Stimulated activated CD4-positive, alpha-beta T cell treated with anti-CD3 and anti-CD28 coated beads, Interleukin-15, amount 100 ng/mL, for 24 hours (primary cell): ENCODE measurements at places on chromosomes 3 and 15.

DNA sequence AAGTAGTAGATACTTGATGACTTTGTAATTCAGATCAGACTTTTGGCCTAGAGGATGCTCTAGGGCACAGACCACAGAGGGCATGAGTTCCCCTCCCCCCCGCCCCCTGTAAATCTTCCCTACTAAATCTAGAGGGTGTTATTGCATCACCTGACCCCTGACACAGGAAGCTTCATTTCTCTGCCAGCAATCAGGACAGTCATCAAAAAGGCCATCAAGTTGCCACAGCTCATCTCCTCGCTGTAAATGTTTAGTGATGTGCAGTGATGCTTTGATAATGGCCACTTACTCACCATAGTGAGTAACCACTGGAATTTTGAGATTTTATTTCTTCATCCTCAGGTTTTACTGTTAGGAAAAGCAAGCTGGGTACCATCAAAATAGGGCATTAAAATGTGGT lies 289.2 kb upstream of the CHRM5 start:
- no peak for DNase-seq

DNA sequence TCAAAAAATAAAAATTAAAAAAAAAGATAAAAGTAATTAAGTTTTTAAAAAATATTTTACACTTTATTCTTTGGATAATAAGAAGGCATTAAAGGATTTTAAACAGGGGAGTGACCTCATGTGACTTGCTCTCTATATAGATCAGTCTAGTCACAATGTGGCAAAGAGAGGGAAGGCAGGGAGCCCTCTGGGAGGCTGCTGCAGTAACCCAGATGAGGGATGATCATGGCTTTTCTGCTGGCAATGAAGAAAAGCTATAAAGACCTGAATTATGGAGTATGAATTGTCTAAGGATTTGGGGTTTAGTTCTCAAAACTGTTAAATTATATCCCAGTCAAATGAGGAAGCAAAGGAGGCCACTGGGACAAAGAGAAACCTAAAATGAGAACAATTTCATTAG lies 58.1 kb downstream of the SUMF1 start:
- DNase-seq, result no peak

DNA sequence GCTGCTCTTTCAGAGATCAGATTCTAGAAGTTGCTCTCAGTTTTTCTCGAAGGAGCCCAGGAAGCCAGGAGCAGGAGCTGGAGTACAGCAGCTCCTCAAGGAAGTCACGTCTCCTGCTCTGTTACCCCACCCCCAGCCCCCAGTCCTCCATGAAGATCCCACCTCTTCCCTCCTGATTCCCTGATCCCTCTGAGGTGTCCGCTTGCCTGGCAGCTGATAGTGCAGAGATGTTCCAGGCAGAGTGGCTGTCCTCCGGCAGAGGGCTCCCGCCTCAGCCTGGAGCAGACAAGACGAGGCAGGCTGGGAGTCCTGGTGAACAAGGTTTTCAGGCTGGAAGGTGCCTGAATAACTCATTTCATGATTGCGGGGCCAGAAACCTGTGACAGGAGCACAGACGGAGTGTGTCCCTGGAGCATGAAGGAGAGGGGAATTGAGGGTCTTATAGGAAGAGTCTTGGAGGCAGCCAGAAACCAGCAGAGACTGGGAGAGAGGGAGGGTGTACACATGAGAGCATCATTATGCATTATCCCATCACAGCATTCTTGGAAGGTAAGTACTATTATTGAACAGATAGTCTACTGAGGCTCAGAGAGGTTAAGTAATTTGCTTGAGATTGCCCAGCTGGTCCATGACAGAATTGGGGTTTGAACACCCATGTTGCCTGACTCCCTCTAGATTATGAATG lies 1.2 kb downstream of the HRH1 start:
- DNase-seq, result peak; percentile 51

DNA sequence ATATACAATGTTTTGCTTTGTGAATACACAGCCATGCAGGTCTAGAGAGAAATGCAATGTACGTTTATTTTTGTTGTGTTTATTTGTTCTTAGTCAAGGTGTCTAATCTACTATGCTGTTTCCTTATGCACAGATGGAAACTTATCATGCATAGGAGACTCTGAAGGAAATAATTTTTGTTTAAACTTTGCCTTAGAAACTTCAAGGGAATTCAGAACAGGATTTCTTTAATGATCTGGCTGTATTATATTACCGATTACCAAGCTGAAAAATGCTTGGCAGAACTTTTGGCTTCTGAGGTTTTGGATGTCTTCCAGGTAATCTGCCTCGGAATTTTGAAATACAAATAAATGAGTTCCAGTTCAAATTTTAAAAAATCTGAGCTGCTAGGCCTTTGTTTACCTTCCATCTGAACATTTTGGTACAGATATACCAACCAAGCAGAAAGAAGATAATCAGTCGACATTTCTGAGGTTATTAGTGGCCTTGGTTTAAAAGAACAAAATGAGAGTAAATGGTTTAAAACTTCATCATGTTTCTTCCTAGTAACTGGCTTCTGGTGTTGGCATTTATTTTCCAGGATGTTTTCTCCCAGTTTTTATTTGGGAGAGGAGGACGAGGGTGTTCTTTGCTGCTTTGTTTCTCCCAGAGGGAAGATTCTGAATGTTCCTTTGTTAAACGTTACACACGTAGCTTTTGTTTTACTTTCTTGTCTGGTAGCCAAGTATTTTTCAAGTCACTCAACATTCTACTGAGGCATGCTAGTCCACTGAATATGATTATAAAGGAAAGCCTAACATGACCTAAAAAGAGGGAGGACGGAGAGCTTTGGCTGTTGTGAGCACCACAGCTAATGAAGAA lies 421.8 kb upstream of the TBL1XR1 start:
- no peak for DNase-seq

GRCh38 chr3:113825090-113825489 lies 13.5 kb upstream of the GRAMD1C start:
- no peak for DNase-seq

GRCh38 chr3:67468511-67468910 lies 185.9 kb downstream of the SUCLG2 start:
- no peak for DNase-seq

GRCh38 chr3:15265655-15266509 lies 59.8 kb downstream of the CAPN7 start:
- DNase-seq, result no peak

DNA sequence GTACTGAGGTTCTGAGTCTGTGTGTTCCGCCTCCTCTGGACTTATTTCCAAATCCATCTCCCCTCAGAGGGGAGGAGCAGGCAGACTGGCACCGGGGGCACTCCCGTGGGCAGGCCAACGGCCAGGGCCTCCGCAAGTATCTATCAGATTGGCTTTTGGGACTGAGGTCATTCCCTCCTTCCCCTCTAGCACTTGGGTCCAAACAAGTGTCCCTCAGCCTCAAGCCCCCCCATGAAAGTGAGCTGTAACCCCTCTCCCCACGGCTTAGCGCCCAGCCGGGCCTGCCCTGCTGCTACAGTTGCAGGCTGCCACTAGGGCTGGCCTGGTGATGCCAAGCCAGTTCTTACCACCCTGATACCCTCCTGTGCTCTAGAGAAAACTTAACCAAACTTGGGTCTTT lies 17.4 kb downstream of the ITGA11 start:
- DNase-seq, result no peak

- no peak for DNase-seq
Observed at GRCh38 chr3:55859305-55859704, 372.2 kb upstream of the WNT5A start.

- DNase-seq, result no peak
Observed at GRCh38 chr3:52440249-52440551, 4.7 kb downstream of the SEMA3G start.

GRCh38 chr15:70103880-70104626 lies 6.3 kb upstream of the TLE3 start:
- DNase-seq, result no peak

DNA sequence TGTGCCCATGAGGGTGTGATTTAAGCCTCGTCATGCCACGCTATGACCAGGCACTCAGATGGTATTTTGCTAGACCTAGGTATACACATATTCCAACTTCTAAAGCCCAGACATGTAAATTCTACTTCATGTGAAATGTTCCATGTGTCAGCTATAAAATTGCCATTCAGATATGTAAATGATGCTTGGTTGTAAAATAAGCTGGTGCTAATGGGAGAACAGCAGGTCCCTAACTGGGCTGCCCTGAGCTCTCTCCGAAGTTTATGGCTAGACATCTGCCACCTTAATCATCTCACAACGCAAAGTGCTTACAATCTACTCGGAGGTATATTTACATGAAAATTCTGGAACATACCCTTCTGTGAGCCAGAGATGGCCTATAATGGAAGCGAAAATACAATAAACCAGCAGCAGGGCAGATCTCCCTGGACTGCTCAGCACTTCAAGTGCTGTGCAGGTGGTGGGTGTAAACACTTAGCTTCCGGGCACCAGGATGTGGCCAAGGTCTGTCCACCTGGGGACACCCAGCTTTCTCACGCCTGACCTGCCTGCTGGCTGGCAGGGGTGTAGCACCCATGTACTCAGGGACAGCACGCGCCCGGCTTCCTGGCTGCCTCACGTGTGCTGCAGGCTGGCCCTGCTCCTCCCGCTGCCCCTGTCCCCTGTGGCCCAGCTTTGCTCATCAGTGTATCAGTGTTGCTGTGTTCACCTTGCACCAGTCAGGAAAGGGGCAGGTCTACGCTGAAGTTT lies 82.0 kb downstream of the CHDH start:
- no peak for DNase-seq

DNA sequence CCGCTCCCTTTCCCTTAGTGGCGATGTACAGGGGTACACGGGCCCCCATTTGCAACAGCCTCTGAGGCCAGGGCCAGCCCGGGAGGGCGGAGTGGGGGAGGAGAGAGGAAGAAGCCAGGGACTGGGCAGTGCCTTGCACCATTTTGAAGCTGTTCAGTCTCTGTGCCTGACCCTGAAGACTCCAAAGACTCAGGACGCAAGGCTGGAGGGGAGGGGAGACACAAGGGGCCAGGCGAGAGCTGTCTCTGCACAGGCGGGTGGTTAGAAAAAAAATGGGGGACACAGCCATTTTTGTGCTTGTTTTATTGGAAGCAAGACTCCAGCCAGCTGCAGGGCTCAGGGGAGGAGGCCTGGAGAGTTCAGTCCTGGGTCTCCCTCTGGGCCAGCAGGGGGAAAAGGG lies 1.6 kb downstream of the RPP25 start:
- no peak for DNase-seq

DNA sequence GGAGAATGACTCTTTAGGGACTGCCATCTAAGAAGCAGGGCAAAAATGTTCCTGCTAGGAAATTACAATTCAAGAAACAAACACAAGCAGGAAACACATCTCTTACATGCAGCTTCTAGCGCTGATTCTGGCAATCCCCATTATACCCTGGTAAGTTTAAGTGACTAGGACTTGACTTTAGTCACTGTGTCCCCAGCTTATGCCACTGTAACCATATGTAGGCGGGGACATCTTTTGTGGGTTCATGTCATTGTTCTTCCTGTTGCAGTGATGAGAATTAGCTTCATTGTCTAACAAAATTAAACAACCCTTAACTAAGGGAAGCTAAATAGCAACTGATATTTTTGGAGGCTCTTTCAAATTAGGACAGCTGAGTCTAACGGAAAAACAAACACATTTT lies 17.9 kb upstream of the FAM81A start:
- no peak for DNase-seq

- DNase-seq, result peak; percentile 59
Observed at GRCh38 chr15:99076555-99077308, 28.1 kb upstream of the SYNM start.

DNA sequence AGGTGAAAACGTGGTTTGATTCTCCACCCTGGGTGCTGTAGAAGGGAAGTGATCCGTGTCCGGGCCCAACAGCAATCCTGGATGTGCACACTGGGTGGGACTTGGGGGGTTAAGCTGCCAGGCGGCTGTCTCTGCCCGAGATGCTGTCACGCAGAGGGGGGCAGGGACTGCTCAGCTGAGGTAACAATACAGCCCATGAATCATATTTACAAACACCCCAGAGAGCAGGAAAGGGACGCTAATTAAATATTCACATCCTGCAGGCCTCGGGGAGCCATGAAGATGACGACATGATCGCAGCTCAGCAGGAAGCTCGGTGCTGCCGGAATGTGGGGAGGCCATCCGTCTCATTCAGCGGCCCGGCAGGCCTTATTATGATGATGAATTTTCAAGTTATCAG lies 17.9 kb upstream of the CRABP1 start:
- DNase-seq, result no peak

DNA sequence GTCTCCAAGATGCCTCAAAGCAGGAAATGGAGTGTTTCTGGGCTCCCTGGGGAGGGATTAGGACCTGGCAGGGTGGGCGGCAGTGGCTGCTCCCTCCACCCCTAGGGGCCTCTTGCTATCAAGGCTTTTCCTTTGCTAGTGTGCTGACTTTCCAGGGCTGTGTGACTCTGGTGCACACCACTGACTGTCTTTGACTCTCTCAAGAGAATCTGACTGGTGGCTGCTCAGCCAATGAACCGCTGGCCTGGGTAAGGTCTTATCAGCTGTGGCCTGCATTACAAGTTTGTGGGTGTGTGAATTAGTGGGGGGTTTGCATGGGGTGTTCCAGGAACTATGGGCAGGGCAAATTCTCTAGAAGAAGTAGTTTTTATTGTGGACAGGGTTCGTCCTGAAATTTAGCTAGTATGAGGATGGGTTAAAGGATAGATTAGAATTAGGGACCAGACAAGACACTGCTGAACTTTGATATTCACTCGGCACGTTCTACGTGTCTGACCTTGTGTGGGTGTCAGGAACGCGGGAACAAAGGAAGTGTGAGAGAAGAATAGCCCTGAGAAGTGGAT lies 29.5 kb downstream of the SIAH2 start:
- DNase-seq, result no peak

DNA sequence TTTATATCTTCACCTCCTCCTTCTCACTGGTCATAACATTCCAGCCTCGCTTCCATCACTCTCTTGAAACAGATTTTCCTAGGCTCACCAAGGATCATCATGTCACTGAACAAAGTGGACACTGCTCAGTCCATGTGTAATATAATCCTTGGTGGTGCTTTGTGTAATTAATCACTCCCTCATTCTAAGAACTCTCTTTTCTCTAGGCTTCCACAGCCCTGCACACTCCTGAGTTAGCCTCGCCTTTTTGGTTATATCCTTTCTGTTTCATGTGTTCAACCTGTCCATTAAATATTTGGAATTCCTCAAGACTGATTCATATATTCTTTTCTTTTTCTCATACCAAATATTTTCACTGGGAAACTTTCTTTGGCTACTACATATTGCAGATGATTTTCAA lies 440.8 kb downstream of the PYDC2 start:
- DNase-seq, result no peak

GRCh38 chr3:39990532-39990931 lies 181.1 kb downstream of the MYRIP start:
- DNase-seq, result peak; percentile 35

DNA sequence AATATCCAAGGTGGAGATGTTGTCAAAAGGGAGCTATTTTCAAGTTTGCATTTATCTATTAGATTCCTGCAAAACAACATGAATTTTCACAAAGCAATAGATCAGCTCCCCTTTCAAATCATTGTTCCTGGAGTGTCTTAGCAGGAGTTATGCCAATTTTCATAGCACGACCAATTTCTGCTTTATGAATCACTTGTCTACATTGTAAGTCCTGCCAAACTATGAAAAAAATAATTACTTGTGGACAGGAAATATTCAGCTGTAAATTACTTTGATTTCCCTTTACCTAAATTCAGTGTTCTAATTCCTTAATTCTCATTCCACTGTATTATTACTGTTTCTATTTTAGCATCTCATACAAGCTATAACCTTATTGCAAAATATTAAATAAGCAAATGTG lies 1289.6 kb downstream of the NSUN3 start:
- DNase-seq, result no peak

- DNase-seq, result peak; percentile 38
Observed at GRCh38 chr3:4587061-4587837, 94.1 kb downstream of the ITPR1 start.

- DNase-seq, result no peak
Observed at GRCh38 chr3:183375787-183376186, 52.6 kb downstream of the MCF2L2 start.

- peak; percentile 46 for DNase-seq
Observed at GRCh38 chr3:67362686-67363085, 291.7 kb downstream of the SUCLG2 start.
